ENCODE measurements at places on chromosomes 1 and 21. TPM values are rescaled to one million over a fixed set of nuclear protein-coding genes. Genes with fewer than 3 reads are reported as not detected.

The ZNF683 gene
- not detected for total RNA-seq

The TMEM52 gene
- total RNA-seq = not detected

The OPTC gene
- total RNA-seq = not detected

The LCE1D gene
- not detected for total RNA-seq

The ACTN2 gene
- not detected for total RNA-seq

The MPZ gene
- total RNA-seq = 0.44 TPM

The SPATA46 gene
- not detected for total RNA-seq

The H6PD gene
- 92.2 TPM for total RNA-seq

The THEM5 gene
- not detected for total RNA-seq

The ZNF326 gene
- 5.5 TPM for total RNA-seq

The PKLR gene
- total RNA-seq = not detected

The RLF gene
- total RNA-seq = 13.0 TPM

The MX1 gene
- 6.6 TPM for total RNA-seq
